Femur (tissue), 1 donor: ENCODE measurements at places on chromosomes 3 and 15.
A peak's percentile ranks its signal among the peaks of the same experiment; 100 is the strongest.

DNA sequence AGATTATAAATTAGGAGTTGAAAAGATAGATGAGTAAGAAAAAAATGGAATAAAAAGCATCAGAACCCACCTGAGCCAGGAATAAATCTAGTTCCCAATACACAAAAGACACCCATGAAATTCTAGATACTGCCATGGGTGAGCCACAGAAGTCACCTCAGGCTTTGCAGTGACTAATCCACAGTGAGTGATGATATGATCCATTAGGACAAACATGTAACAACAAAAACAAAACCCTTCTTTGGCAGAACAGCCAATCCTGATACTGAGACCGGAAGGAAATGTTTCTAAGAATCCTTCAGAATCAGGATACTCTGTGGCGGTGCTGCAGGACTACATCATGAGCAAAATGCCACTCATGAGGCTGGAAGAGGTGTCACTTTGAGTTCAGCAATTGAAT is 15.0 kb upstream of the MINDY4B start:
- DNase-seq: no peak

GRCh38 chr3:185781759-185782158 is 43.1 kb downstream of the IGF2BP2 start:
- no peak for DNase-seq

GRCh38 chr3:159721324-159721723 is 267.3 kb upstream of the IL12A start:
- no peak for DNase-seq

- no peak for DNase-seq
Observed at GRCh38 chr15:58425834-58426233, 6.0 kb upstream of the LIPC start.

DNA sequence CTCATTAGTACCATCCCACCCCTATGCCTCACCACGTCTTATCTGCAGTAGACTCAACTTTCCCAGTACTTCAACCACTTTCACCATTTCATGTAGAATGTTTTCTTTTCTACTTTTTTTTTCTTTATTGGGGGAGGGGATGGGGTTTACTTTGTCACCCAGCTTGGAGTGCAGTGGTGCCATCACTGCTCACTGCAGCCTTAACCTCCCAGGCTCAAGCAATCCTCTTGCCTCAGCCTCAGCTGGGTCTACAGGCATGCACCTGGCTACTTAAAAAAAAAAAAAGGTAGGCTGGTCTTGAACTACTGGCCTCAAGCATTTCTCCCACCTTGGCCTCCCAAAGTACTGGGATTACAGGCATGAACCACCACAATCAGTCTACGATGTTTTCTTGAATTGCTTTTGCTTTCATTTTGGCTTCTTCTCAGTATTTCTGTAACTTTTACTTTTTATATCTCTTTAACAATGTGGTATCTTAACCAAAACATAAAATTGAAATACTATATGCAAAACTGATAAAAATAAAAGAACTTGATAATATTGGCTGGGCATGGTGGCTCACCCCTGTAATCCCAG is 44.9 kb upstream of the CHL1 start:
- no peak for DNase-seq

GRCh38 chr3:155560594-155560993 is 184.3 kb downstream of the PLCH1 start:
- no peak for DNase-seq

- DNase-seq: no peak
Observed at GRCh38 chr15:84953726-84954125, 27.9 kb upstream of the PDE8A start.

- DNase-seq: peak; percentile 48
Observed at GRCh38 chr3:43855674-43856299, 165.0 kb downstream of the ABHD5 start.

DNA sequence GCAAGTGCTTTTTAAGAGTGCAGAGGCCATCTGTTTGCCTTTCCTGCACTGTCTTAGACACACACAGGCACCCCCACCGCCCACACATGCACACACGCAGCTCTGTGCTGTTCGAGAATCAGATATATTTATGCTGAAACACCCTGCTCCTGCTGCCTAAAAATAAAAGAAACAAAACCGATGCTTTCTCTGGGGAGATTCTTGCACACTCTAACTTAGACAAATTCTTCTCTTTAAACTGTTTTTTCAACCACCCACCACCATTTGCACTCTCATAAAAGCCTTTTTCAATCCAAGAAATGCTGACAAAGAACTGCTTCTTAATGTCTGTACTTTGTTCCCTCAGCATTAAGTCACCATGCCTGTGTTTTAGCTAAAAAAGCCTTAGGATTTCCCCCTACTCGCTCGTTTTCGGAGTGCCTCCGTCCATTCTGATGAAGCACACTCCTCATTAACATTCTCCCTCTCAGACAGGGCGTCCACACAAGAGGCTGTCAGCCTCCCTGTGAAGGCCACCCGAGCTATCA is 26.2 kb downstream of the SLC12A8 start:
- DNase-seq: no peak

DNA sequence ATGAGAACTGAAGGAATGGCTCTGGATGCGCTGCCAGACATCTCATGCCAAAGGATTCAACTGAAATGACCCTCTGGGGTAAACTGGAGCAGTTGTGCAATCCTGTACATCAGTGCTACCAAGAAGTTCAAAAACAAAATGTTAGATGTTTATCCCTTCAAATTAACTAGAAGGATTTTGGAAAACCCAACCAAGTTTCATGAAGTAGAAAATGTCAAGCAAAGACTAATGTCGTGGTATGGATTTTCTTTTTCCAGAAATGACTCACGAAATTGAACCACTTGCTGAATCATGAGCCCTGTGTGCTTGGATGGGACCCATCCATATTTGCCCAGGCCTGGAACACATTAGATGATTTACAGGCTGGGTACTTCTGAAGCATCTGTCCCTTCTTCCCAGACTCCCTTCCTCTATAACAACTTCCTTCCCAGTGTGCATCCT is 101.6 kb downstream of the LRTM1 start:
- no peak for DNase-seq

DNA sequence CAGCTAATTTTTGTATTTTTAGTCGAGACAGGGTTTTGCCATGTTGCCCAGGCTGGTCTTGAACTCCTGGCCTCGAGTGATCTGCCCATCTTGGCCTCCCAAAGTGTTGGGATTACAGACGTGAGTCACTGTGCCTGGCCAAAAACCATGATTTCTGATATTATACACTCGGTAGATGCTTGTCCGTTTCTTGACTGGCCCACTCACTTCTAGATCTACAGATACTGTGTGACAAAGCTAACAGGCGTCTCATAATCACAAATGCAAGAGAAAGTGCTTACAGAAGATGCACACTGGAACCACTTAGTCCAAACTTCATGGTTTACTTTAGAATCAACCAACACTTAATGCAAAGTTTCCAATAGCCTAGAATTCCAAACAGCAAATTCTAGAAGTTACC is 8.4 kb downstream of the PROK2 start:
- DNase-seq: no peak
